ENCODE measurements at places on chromosomes 5 and 9.

DNA sequence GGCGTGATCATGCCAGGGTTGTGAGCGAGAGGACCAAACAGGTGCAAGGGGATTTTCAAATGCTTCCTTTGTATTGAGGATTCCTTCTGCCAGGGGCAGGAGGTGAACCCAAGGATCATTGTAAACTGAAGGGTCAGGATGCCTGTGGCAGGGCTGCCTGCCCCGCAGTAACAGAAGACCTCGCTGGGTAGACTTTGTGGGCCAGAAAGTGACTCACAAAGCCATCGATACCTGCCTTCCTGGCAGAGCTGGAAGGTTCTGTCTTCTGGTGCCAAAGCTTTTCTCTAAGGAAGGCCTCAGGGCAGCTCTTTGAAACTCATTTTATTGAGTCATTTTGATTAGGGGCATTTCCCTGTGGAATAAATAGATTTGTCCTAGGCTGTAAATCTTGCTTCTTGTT, 223.4 kb downstream of the ICE1 start:
- no peak for DNase-seq

- DNase-seq = no peak
Observed at GRCh38 chr9:78397045-78397444, 100.1 kb downstream of the PSAT1 start.

GRCh38 chr5:148166550-148167283, 1.6 kb upstream of the SPINK14 start:
- no peak for DNase-seq

DNA sequence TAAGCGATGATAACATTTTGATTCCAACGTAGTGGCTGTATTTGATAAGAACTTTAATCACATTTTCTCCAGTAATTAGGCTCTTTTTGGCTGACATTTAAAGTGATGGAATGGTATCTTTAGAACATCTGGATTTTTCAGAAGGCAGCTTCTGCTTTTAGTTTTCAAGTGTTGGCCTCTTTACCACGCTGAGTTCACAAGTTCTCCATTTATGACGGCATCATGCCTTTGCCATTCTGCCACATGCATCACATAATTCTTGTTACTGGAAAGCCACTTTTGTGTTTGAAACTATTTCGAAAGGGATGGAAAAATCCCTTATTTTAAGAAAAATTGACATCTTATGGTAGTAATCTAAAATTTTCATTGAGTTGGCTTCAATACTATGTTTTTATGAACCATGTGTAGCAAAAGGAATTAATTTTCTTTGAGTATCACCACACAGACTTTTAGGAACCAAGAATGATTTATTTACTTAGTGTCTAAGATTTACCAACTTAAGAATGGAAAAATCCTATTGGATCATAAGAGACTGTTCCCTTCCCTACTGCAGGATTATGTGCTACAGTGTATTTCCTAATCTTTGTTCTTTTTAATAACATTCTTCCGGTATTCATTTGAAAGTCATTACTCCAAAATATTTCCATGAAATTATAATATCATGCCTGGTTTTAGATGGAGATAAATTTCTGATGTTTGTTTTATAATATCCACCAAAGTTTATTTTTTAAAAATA, 344.2 kb downstream of the ADGRV1 start:
- no peak for DNase-seq
